ENCODE measurements at places on chromosomes 13 and 19.

GRCh38 chr19:38831142-38831605 lies 420 bp downstream of the ECH1 start:
- DNase-seq: peak; percentile 18

DNA sequence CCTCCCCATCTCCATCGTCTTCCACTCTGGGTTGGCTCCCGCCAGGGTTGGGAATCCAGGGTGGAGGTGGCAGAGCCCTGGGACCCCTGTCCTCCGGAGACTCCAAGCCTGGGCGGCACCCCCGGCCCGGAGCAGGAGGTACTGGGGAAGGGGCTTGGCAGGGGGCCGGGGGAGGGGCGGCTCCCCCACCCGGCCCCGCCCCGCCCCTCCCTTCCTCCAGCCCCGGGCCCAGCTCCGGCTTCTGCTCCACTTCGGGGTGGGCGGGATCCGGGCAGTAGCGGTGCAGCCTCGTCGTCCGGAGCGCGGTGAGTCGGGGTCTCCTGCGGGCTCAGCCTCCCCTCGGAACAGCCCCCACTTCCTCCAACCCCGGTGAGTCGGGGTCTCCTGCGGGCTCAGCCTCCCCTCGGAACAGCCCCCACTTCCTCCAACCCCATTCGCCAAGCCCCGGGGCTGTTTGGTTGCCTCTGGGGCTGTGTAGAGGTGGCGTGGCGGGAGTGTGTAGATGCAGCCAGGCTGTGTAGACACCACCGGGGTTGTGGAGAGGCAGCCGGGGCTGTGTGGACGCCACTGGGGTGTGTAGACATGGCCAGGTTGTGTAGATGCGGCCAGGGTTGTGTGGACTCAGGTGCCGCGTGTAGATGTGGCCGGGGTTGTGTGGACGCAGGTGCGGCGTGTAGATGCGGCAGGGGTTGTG lies at the start of gene TMPRSS9:
TMPRSS9 (plus strand) TSS at position 274 of the 694 bp plus-strand sequence. CDS start 29,521 bp downstream, outside the sequence.
- no peak for DNase-seq

DNA sequence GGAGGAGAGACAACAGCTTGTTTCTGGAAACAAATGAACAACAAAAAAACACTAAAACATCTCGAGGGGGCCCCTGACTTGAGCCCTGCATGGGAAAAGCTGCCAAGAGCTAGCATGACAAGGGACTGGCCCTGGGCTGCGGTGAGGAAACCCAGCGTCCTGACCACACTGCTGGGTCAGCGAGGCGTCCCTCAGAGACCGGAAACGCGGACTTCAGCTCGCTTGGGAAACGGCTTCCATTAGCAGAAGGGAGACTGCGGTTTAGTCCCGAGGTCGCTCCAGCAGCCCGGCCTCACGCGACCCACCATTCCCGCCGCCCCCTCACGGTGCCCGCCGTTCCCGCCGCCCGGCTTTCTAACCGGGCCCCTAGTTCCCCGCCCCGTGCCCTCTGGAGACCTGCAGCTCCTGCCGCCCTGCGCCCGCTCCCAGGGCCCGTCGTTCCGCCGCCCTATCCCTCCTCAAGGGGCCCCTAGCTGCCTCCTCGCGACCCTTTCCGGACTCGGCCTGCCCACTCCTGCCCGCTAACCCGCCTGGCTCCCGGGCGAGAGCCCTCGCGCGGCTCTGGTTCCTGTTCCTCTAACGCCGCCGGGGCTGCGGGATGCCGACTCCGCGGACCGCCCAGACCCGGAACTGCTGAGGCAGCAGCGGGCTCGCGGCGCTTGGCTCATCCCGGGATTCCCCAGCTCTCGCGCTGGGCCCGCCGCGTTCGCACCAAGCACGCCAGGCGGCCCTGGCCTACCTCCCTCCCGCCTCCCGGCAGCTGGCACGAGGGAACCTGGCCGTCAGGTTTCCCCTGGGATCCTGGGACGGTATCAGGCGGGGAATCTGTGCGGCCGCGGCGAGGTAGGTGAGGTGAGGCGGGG lies at the start of gene CCDC122:
CCDC122 (minus strand) TSS at position 849 of the 863 bp plus-strand sequence. CDS start 10,364 bp downstream, outside the sequence.
- DNase-seq: peak; percentile 81

GRCh38 chr13:99646866-99647595 lies 145.8 kb downstream of the TM9SF2 start:
- DNase-seq: no peak

GRCh38 chr19:16039545-16039944 lies 36.8 kb upstream of the TPM4 start:
- DNase-seq: no peak

DNA sequence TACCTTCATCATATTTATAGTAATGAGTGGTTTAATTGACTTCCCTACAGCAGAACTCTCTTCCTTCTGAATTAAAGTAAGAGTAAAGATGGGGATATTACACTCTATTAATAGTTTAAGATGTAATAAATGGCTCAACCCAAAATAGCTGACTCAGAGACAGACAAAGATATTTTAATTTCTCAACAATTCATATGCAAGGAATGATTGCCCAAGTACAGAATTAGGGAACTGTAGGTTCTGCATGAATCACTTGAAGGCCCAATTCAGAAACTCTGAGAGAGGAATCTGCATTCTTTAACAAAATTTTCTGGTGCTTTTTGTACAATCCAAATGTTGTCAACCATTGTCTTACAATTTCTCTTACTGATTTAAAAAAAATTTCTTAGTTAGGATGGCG lies 42.9 kb upstream of the PCDH9 start:
- DNase-seq: no peak

GRCh38 chr19:41887711-41888382 lies 4.9 kb downstream of the ARHGEF1 start:
- peak; percentile 76 for DNase-seq

DNA sequence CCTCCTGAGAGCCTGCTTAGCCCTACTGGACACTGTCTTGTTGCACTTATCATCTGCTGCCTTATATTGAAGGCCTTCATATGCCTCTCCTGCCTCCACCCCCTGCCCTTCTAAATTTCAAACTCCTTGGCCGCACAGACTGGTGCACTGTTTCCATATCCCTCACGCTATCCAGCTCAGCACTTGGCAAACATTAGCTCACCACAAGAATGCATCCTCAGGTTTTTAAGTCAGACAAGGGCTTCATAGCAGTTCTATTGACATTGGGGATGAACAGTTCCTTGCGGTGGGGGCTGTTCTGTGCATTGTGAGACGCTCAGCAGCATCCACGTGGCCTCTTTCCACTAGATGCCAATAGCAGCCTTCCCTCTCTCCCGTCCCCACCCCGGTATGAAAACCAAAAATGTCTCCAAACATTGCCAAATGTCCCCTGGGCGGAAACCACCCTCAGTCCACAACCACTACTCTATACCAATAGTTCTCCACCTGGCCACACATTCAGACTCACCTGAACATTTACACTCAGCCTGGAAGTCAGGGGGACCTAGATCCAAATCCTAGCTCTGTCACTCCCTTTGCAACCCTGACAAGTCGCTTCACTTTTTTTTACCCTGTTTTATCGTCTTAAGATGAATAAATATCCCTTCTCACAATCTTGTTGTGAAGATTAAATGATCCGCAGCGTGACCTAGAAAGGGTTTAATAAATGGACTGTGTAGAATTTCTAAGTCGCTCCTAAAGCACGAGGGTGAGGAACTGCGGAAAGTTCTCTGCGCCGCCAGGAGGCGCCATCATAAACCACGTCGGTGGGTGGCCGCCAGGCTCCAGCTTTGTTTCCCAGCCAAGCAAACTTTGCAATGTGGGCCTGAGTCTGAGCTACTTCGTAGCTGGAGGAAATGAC lies 3.6 kb upstream of the CEACAM3 start:
- peak; percentile 38 for DNase-seq

- DNase-seq: no peak
Measured at GRCh38 chr19:40594657-40595091, 6.5 kb upstream of the LTBP4 start.

- DNase-seq: no peak
Measured at GRCh38 chr19:47469363-47469700, 2.4 kb downstream of the SLC8A2 start.

DNA sequence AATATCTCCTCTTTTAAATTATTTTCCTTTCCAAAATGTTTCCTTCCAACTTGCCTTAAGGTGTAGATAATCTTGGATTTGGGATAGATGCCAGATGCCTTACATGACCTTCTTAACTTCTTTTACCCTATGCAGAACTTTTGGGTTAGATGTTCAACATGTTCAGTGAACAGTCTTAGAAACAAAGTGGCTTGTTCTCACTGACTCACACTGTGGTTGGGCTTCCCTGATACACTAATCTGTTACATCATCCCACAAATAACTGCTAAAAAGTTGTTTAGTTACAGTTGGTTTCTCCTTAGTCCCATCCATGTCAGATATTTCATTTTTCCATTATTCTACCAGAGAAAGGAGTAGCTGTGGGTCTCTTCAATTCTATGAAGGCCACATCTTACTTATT lies 2638.2 kb downstream of the PCDH9 start:
- DNase-seq: no peak

GRCh38 chr19:679418-680286 lies 3.5 kb downstream of the FSTL3 start:
- peak; percentile 74 for DNase-seq

DNA sequence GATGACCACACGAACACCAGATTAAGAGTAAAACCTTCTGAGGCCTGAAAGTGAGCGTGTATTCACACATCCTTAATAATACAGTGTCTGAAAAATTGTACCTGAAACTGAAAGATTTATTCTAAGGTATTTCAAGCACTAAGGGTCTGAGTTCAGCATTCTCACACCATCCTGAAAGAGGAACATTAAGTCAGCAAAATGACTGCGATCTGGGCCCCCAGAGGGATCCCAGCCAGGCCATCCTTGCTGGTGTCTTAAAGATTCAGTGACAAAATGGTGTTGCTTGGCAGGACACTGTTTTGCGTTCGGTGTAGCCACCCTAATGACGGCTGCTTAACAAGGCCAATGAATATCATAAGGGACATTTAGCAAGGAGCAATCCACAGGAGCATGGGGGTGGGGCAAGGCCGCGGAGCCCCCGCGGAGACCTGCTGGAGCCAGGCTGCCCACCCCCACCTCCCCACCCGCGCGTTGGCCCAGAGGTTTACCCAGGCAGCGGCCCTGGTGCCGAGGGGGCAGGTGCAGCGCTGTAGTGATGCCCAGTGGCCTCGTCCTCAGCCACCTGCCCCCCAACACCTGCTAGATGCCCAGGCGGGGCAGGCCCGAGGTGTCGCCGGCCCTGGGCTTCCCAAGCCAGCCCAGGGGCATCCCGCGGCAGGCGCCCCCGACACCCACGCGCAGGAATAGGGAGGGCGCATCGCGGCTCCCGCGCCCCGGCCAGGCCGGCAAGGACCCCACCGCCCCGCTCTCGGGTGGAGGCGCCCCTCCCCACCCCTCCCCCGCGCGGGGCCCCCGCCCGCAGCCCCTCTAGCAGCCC lies 742 bp downstream of the NALCN start:
- DNase-seq: no peak

GRCh38 chr19:30029721-30030510 lies 87.9 kb downstream of the URI1 start:
- DNase-seq: no peak

DNA sequence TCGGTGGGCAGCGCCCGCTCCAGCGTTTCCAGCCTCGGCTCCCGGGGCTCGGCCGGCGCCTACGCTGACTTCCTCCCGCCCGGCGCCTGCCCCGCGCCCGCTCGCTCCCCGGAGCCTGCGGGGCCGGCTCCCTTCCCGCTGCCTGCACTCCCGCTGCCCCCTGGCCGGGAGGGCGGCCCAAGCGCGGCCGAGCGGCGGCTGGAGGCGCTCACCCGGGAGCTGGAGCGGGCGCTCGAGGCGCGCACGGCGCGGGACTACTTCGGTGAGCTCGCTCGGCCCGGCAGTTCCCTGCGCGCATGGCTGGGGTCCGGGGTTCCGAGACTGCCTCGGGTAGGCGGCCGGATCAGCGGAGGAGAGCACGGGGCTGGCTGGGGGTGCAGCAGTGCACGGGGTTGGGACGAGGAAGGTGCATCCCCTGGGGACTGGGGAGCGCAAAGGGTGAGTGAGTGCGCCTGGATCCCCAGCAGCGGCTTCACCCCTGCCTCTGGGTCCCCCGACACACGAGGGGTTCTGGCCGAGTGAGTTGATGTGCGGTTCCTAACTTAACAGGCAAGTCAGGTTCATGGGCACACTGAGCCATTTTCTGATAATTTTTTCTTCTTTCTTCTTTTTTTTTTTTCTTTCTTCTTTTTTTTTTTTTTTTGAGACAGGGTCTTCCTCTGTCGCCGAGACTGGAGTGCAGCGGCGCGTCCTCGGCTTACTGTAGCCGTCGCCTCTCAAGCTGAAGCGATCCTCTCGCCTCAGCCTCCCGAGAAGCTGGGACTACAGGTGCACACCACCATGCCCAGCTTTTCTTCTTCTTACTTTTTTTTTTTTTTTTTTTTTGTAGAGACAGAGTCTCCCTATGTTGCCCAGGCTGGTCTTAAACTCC lies 1.1 kb downstream of the WTIP start:
- no peak for DNase-seq

GRCh38 chr13:89150362-89150761 lies 1479.2 kb downstream of the SLITRK5 start:
- no peak for DNase-seq

DNA sequence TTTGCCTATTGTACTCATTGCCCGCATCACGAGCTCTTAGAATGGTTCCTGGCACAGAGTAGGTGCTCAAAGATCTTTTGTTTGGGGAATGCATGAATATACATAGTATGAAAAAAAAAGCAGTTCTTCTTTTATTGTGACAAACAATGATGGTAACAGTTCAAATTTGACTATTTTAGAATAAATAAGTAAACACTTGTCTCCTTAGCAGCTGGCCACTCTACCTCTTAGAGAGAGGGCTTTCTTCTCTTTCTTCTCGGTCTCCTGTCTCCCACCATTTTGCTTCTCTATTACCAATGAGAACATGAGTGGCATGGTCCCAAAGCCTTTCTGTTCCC lies 639 bp upstream of the SLAIN1 start:
- DNase-seq: no peak

- no peak for DNase-seq
Measured at GRCh38 chr19:54606891-54607784, 13.7 kb downstream of the LILRA1 start.

GRCh38 chr19:12789098-12789903 lies 2.0 kb upstream of the JUNB start:
- DNase-seq: no peak

DNA sequence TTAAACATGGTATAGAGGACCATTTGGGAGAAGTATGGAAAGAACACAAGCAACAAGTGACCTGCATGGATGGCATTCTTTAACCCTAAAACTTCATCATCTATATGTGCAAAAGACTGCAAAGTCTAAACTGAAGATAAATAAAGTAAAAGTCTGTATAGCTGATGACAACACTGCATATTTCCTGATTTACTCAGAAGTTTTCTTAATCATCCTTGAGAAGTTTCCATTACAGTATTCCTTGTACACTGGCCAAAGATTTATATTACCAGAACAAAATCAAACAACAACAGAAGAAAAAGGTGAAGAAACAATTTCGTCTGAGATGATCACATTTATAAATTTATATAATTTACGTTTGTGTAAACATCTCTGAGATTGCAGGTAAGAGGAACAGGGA lies 805.7 kb downstream of the PCDH9 start:
- no peak for DNase-seq
